ENCODE measurements at places on chromosomes 16 and 17. TPM values are rescaled to one million over a fixed set of nuclear protein-coding genes. Genes with fewer than 3 reads are reported as not detected.

The WDR81 gene
- 47.8 TPM for total RNA-seq

The ITGAD gene
- total RNA-seq = not detected

The DBNDD1 gene
- total RNA-seq = 0.29 TPM

The OTOA gene
- under 0.01 TPM for total RNA-seq

The ZNF821 gene
- 7.1 TPM for total RNA-seq

Data from osteoblast (primary cell).